ENCODE measurements at places on chromosomes 16 and 17.

DNA sequence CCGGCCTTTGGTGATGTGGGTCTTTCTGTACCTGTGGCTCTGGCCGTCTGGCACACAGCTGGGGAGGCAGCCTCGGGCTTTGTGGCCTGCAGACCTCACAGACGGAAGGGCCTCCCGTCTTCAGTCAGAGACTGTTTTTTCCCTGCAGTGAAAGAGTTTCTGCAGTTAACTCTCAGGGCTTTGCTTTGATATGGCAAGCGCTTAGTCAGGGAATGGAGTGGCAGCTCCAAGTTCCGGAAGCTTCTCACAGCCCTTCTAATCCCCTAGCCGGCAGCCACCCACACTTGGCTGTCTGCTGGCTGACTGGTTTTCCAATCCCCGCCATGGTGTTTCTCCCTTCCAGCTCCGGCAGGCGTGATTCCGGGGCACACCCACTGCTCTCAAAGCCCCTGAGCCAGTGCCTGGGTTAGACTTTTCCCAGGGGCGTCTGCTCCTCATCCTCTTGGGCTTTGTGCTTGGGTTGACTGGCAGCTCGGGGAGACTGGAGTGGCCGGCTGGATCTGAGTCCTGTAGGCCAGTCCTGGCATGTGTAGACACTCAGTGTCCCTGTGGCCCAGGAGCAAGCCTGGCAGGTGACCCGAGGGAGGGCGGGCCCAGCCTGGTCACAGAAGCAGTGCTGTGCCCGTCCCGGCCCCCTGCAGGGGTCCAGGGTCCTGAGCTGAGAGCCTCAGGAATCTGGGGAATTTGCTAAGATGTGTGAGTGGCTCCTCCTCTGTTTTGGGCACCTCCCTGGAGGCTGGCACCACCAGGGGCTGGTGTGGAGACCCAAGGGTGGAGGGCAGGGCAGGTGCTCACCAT is 29.9 kb downstream of the BAIAP2 start:
- no peak for DNase-seq

DNA sequence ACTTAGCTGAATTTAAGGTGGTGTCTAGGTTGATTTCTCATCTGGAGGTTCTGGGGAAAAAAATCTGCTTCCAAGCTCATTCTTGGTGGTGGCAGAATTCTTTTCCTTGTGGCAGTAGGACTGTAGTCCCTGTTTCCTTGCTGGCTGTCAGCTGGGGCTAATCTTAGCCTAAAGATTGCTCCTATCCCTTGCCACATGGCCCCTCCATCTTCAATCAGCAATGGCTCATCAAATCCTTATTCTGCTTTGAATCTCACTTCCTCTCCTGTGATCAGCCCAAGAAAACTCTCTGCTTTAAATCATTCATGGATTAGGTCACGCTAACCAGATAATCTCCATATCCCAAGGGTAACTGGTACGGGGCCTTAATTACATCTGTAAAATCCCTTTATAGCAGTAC is 6.6 kb downstream of the FAM20A start:
- no peak for DNase-seq

- DNase-seq = no peak
Measured at GRCh38 chr17:64178011-64178825, 48.3 kb upstream of the ERN1 start.

GRCh38 chr16:5020551-5020950 is 13.2 kb downstream of the NAGPA start:
- DNase-seq = no peak

DNA sequence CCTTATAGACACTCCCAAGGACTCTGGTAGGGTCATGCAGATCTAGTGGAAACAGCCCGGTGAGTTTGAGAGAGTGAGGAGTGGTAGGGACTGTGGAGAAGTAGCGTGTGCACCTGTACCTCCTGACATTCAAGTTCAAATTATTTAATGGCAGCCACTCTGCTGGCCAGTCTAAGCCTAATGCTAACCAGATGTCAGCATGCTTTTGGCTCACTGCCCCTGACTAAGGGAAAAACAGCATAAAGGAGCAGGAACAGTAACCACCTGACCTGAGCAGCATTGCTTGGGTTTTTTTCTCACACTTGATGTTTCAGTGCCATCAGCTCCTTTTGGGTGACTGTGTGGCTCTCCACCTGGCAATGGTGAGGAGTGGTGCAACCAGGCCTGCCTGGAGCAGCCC is 23.8 kb upstream of the SLC12A3 start:
- no peak for DNase-seq

DNA sequence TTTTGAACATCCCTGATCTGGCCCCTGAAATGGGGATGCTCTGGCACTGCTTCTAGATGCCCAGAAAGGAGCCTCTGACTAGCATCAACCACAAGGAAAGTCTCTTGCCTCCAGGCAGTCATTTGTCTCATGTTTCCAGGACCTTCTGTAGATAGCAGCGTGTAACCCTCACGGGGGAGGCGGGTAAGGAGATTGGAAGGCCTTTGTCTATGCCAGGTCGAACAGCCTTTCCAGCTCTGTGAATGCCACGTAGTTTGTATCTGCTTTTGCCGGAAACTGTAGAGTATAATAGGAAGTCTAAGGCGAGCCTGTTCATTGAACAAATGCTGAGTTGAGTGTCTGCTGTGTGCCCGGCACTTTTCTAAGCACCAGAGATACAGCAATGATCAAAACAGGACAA is 43.9 kb upstream of the AQP8 start:
- DNase-seq = no peak

GRCh38 chr17:71937914-71938313 is 182.9 kb upstream of the SOX9 start:
- DNase-seq = no peak

- DNase-seq = no peak
Measured at GRCh38 chr17:60292697-60293096, 99.2 kb downstream of the USP32 start.

DNA sequence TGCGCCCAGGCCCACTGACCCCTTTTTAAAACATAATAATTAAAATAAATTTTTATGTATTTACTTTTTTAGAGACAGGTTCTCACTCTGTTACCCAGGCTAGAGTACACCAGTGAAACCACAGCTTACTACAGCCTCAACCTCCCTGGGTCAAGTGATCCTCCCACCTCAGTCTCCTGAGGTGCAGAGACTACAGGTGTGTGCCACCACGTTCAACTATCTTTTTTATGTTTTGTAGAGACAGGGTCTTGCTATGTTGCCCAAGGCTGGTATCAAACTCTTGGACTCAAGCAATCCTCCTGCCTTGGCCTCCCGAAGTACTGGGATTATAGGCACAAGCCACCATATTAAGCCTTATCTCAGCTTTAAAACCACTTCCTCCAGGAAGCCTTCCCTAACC is 56.1 kb upstream of the BCAR1 start:
- DNase-seq = no peak

DNA sequence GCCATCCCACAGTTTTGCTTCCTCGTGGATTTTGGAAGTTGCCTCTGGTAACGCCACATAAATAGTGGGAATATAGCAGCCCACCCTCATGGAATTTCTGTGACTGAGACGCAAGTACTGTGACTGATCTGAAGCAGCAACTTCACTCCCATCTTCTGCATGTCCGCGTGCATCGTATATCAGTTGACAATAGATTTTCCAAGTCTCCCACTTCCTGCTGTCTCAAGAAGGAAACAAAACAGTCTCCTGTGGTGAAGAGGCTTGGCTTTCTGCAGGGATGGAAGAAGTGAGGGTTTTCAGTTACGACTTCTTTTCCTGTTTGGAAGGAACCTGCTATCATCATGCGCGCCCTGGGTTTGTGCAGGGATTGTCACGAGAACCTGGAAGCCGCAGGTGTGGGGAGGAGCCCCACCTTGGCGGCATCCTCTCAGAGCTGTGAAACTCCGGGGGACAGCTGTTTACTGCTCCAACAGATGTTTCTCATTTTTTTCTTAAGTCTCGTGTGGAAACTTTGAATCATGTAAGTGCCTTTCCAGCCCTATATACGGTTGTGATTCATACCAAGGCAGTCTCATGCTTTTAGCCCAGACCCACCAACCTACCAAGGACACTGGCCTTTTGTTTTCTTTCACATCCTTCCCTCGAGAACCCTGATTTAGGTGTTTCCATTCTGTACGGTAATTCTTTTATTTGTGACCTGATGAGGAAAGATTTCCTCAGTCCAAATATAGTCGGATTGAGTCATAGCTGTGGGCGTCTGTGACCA is 57.5 kb downstream of the WIPI1 start:
- DNase-seq = no peak

DNA sequence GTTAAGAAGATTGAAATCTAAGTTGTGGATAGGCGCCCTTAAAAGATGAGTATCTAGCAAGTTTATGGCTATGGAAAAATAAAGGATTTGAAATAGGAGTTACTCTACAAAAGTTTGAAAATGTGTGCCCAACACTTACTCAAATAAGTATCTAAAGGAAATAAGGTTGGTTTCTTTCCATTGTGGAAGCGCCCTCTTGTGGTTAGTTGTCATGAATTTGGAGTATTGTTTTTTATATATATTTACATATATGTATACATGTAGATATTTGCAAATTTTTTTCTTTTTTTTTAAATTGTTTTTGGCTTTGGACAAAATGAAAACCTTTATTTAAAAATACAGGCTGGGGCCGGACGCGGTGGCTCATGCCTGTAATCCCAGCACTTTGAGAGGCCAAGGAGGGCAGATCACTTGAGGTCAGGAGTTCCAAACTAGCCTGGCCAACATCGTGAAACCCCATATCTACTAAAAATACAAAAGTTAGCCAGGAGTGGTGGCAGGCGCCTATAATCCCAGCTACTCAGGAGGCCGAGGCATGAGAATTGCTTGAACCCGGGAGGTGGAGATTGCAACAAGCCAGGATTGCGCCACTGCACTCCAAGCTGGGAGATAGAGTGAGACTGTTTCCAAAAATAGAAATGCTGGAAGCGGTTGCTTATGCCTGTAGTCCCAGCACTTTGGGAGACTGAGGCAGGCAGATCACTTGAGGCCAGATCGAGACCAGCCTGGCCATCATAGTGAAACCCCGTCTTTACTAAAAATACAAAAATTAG is 24.0 kb upstream of the VPS4A start:
- no peak for DNase-seq

DNA sequence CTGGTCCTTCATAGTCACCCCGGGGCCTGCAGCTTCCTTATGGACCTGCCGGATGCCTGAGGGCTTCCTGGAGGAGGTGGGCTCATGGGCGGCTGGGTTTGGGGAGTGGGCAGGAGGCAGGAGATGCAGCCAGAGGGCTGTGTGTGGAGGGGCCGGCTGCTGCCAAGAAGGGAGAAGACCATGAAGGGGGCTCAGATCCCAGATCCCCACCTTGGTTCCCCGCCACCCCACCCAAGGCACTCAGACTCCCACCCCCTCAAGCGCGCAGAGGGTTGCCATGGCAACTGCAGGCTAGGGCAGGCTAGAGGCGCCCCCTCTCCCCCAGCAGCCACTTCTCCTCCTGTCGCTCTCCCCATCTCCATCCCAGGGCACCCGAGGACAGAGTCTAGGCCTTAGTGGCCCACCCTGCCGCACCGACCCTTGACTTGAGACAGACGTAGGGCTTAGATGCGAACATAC is 104.5 kb downstream of the CRLF3 start:
- no peak for DNase-seq

DNA sequence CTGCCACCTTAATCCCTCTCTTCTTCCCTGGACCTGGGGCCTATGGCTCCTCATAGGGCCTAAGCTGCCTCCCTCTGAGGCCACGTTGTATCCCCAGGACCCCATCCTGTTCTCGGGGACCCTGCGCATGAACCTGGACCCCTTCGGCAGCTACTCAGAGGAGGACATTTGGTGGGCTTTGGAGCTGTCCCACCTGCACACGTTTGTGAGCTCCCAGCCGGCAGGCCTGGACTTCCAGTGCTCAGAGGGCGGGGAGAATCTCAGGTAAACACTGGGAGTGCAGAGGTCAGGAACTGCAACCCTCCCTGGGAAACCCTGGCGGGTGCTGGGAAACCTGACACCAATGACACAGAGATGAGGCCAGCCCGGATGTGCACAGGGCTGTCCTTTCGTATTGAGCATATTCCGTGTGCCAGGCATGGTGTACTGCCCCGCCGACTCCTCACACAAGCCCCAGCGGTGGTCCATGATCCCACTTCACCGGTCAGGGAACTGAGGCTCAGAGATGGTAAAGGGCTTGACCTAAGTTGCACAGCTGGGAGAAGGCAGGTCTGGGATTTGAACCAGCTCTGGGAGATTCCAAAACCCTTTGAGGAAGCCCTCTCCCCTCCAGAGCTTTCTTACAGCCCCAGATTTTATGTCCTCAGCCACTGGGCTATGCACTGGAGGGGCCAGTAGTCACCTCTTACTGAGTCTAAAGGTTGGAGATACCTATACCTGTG is 22.9 kb downstream of the ANKRD40 start:
- DNase-seq = no peak

- DNase-seq = no peak
Measured at GRCh38 chr16:72836181-72836580, 211.7 kb downstream of the ZFHX3 start.

DNA sequence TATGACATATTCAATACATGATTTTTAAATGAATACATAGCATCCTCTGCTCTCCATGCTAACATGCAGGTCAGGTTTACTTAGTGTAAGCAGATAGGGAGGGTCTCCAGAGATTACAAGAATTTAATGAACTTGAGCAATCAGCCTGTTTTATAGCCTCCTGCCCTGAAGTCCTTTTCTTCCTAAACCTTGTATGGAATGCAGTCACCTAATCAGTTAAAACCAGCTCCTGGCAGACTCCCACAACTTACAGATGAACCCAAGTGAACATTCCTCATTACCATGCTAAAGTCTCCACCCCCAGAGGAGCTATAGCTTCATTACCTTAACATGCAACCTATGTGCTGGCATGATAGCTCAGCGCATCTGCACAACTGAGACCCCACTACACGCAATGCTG is 48.5 kb upstream of the RBBP6 start:
- no peak for DNase-seq

Measured in stimulated activated CD4-positive, alpha-beta T cell treated with anti-CD3 and anti-CD28 coated beads, Interleukin-15, amount 100 ng/mL, for 1 hour (primary cell).